ENCODE measurements at places on chromosomes 6 and 20. TPM values are rescaled to one million over a fixed set of nuclear protein-coding genes. Genes with fewer than 3 reads are reported as not detected.

Gene SYTL3
- total RNA-seq, result 0.85 TPM

Gene ADGB
- not detected for total RNA-seq

Gene GSTA3
- not detected for total RNA-seq

Gene BANF2
- total RNA-seq, result not detected

Gene HTR1E
- not detected for total RNA-seq

Gene TNNC2
- not detected for total RNA-seq

Gene CSNK2A1
- total RNA-seq, result 179 TPM

Gene PSMF1
- total RNA-seq, result 58.9 TPM

Gene MBOAT1
- total RNA-seq, result 27.8 TPM

Gene RREB1
- 19.5 TPM for total RNA-seq

Gene MRPL2
- total RNA-seq, result 49.9 TPM

Gene TRIM40
- total RNA-seq, result not detected

Gene KIFC1
- 21.8 TPM for total RNA-seq

Gene VIP
- 0.16 TPM for total RNA-seq

DNA sequence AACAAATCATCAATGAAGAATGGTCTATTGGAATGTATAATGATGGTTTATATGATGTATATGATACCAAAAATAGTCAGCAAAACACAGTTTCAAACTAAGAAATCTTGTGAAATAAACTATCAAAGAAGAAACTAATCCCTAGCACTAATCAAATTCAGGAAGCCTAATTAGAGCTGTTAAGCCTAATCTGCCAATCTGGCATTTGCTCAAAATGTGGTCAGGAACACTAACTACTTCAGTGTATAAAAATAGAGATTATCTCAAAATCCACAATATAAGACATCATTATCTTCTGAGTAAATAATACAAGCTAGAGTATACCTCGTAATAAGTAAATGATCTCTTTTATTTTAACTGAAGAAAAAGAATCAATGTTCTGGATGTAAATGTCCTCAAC lies 12.8 kb upstream of the AKAP7 start:
- DNase-seq, result no peak

- DNase-seq, result no peak
Observed at GRCh38 chr20:20233041-20233514, 134.8 kb upstream of the INSM1 start.

GRCh38 chr6:52162940-52163908 lies 23.0 kb upstream of the IL17A start:
- peak; percentile 64 for DNase-seq

- peak; percentile 20 for DNase-seq
Observed at GRCh38 chr20:49482621-49483017, at the start of gene KCNB1. TSS of gene KCNB1 (minus strand) at chr20:49482668. CDS start at chr20:49482480, 188 bp downstream.

- no peak for DNase-seq
Observed at GRCh38 chr6:34475238-34475682, 9.4 kb downstream of the PACSIN1 start.

DNA sequence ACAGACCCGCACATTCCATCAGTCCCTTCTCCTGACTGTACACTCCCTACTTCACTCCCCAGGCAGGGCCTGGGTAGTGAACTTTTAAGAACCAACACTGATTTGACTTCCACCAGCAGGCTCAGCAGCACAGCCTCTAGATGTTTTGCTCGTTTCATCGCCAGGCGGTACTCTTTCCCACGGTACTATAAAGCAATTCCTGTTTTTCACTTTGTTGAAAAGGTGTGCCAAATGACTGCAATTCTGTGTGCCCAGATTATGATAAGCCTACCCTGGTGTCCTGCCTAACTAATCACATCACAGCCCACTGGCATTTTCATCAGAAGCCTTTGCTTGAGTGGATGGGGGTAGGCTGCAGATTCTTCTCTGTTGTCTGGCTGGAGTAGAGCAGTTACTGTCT lies 12.9 kb upstream of the WTAP start:
- no peak for DNase-seq

GRCh38 chr6:111989743-111990142 lies 64.2 kb upstream of the CCN6 start:
- no peak for DNase-seq

GRCh38 chr20:6496874-6497273 lies 270.6 kb upstream of the BMP2 start:
- DNase-seq, result no peak

DNA sequence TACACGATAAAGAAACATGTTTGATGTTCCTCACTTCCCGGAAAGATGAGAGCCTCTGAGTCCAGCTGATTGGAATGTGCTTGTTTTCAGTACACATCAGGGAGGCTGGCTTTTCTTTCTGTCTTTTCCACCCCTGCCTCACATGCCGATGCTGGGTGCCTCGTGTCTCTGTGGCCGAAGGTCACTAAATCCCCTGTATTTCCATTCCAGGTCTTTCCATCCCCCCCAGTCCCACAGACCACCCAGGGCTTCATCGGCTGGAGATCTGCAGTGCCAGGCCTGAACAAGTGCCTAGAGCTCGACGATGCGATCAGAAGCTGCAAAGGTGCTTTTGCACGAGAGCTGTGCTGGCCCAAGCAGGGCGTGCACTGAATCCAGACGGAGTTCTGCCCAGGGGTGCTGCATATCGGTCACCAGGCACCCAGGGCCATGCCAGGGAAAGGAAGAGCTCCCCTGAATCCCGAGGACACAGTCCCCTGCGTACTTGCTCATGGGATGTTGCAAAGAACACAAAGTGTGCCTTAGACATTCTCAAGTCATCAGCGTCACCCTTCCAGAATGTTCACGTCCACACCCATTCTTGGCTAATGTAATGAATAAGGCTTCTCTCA lies 67.9 kb downstream of the ANKRD60 start:
- DNase-seq, result no peak

GRCh38 chr20:36881331-36881730 lies 5.4 kb downstream of the TLDC2 start:
- DNase-seq, result no peak

DNA sequence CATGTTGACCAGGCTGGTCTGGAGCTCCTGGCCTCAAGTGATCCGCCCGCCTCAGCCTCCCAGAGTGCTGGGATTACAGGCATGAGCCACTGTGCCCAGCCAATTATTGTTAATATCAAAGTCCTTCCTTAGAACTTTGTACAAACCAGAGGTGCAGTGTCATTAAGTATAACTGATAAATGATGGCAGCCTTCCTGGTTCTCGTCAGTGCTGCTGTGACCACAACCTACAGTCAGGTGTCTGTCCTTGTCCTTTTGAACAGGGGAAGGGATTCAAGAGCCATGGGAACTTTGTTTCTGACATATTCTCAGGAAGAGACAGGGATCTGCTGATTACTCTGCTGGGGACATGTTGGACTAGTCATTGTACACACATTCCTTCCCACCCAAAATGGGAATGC lies 103.2 kb upstream of the TIAM2 start:
- no peak for DNase-seq

GRCh38 chr20:8020314-8021079 lies 936 bp upstream of the TMX4 start:
- peak; percentile 95 for DNase-seq

- DNase-seq, result no peak
Observed at GRCh38 chr6:219641-220198, 72.6 kb upstream of the DUSP22 start.

DNA sequence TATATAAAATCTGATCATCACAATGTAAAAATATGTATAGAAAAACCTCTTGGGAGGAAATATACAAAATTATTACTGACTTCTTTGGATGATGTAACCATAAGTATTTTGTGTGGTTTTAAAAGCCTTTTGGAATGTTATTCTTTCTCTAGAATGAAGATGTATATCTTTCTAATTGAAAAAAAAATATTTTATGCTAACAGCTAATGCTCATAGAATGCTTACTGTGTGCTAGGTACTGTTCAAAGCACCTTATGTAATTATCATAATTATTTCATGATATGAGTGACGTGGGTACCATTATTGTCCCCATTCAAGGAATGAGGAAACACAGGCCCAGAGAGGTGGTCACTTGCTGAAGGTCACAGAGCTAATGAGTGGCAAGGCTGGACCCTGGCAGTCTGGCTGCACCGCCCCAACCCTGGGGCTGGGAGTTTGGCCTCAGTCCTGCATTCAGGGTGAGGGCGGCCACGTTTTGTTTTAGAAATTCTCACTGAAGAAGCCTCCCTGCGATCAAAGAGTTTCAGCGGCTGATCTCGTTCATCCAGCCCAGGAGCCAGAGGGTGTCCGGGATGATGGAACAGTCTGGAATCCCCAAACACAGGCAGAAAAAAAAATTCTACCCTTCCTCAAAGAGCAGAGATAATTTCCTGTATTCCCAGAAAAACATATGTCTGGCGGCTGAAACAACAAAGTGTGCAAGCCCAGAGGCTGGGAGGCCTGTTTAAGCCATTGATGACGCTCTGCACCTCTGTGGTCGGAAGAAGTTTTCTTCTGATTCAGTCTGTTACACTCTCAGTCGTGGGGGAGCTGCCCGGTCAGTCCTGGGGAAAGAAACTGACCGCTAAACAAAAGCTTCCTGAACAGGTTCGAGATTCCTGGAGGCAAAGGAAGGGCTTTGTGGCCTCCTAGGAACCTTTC lies 37.3 kb downstream of the TFEB start:
- no peak for DNase-seq

- peak; percentile 74 for DNase-seq
Observed at GRCh38 chr6:33008944-33009861, at the start of gene HLA-DOA. TSS of gene HLA-DOA (minus strand) at chr6:33009591.

GRCh38 chr6:112106562-112106961 lies 19.2 kb downstream of the FAM229B start:
- no peak for DNase-seq

DNA sequence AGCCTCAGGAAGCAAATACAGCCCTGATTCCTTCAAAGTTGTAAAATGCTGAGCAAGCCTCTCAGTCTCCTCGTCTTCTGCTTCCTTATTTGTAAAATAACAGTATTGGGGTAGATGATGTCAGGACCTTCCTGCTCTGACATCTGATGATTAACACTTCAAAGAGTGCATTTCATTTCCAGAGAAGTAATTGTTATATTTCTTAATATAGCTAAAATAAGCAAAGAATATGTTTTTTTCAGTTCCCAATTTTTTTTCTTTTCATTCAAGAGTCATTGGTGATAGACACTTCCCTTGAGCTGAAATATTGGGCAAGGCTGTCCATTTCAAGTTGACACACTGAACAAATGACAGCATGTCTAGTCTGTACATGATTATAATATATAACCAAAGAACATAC lies 53.4 kb downstream of the SLX4IP start:
- DNase-seq, result no peak

- no peak for DNase-seq
Observed at GRCh38 chr20:61146023-61146422, 106.0 kb upstream of the CDH4 start.

GRCh38 chr20:50015993-50016770 lies 33.4 kb downstream of the SNAI1 start:
- no peak for DNase-seq

- no peak for DNase-seq
Observed at GRCh38 chr6:25005010-25005409, 69.2 kb upstream of the RIPOR2 start.

GRCh38 chr6:94668876-94669275 lies 908.5 kb upstream of the MANEA start:
- DNase-seq, result no peak

DNA sequence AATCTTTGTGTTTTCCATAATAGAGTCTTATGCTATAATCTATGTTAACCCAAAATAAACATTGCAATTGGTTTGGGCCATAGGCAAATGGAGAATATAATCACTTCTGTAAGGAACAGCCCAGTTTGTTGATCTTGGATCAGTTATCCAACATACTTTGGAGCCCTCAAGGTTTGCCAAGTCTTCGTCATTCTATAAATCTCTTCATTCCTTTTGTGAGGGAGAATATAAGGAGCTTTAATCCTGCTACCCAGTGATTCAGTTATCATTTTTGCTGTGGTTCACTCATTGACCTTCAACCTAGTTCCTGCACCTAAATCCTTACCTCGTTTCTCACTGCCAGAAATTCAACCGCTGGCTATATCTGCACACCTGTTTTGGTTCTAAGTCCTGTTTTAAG lies 500.3 kb upstream of the PTCHD4 start:
- DNase-seq, result no peak

DNA sequence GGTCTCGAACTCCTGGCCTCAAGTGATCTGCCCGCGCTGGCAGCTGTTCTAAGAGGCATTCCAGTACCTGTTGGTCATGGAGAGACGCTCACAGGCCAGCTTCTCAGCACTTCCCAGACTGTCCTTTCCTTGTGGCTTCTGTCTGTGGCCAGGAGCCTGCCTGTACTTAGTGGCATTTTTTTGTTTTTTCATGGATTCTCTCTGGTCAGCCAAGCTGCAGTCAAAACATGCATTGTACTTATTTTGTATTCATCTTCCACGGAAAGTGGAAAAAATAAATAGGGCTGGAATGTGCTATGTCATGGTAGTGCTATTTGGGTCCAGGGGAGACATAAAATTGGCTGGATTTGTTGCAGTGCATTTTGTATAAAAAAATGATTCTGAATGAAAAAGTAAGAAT lies 29.1 kb downstream of the ZDHHC14 start:
- no peak for DNase-seq

DNA sequence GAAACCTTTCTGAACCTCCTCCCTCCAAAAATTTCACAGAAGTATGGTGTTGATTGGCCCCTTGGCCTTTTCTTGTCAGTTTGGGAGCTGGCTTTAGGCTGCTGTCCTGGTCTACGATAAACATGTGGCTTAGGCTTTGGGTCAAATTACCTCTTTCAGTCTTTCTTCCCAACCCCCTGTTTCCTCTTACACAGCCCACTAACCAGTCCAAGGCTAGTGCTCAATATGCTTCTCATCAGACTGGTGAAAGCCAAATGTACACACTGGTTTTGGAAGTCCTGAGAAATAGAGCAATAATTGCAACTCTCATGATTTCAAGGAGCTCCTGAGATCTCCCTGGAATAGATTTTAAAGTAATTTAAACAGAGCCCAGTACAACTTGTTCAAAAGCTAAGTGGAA lies 933.7 kb upstream of the GJE1 start:
- DNase-seq, result no peak

- no peak for DNase-seq
Observed at GRCh38 chr6:113635222-113635986, 221.7 kb upstream of the MARCKS start.

DNA sequence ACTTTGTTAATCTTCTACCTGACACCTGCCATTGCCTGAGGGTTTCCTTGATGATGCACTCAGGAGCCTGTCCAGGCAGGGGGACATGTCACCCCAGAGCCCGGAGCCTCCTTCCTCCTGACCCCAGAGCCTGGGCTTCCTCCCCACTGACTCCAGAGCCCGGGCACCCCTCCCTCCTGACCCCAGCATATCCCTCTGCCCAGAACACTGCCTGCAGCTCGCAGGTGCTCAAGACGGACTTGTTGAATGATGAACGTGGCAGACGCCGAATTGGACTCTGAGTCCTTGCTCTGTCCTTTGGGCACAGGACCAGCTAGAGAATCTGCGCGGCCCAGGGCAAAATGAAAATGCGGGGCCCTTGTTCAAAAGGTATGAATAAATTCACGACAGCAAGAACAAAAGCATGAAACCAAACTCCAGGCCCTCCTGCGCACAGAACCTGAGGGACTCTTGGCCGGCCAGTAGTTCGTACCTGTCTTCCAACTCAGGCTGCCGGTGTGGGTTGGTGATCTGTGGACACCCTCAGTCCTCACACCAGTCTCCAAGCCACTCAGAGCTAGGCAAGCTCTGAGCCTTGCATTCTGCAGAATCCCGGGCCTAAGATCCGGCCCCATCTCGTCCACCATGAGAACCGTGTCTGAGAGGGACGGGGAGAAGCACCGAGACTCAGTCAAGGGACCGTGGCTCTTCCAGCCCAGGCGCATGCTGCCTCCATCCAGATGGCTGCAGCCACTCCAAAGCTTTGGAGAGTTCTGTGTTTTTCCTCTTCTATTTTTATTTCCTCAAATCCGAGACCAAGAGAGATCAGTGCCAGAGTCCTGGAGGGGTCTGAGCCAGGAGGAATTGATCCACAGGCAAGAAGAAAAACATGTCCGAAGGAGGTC lies 104.7 kb downstream of the BMP7 start:
- no peak for DNase-seq

All from SK-MEL-5 (cell line).